Suppressor macrophage treated with lipopolysaccharide for 4 hours (primary cell): ENCODE measurements at places on chromosomes 1 and 21.

DNA sequence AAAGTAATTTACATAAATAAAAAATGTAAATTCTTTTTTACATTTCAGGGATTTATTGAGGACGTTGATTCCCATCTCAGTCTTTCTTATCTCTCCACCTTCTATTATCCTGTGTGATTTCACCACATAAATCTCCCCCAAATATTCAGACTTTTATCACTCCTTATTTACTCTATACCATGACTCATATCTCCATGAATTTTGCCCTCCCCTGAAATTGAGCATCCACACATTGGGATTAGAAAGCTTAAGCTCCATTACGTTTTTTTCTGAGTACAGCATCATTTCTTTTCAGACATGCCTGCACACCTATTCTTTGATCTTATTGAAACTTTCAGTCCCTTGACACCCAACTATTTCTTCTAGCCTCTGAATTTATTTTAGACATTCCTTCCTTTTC, 111.2 kb downstream of the IFI44 start:
- DNase-seq = no peak

GRCh38 chr1:15258833-15259621, 12.0 kb downstream of the FHAD1 start:
- DNase-seq = peak; percentile 73

- peak; percentile 38 for DNase-seq
Observed at GRCh38 chr1:56477164-56478111, 101.9 kb downstream of the PLPP3 start.

- no peak for DNase-seq
Observed at GRCh38 chr1:74629283-74629682, 44.3 kb downstream of the ERICH3 start.
